GM12864 (cell line): ENCODE measurements at places on chromosomes 5 and 9.

GRCh38 chr5:168238463-168238862, 53.0 kb upstream of the WWC1 start:
- DNase-seq, result no peak

- DNase-seq, result no peak
These were observed 148.8 kb downstream of the GADD45G start for GRCh38 chr9:89753472-89754055.

GRCh38 chr5:102324714-102325113, 28.6 kb upstream of the SLCO4C1 start:
- no peak for DNase-seq

- no peak for DNase-seq
These were observed 523 bp downstream of the EPB41L4B start for GRCh38 chr9:109320331-109320741.

DNA sequence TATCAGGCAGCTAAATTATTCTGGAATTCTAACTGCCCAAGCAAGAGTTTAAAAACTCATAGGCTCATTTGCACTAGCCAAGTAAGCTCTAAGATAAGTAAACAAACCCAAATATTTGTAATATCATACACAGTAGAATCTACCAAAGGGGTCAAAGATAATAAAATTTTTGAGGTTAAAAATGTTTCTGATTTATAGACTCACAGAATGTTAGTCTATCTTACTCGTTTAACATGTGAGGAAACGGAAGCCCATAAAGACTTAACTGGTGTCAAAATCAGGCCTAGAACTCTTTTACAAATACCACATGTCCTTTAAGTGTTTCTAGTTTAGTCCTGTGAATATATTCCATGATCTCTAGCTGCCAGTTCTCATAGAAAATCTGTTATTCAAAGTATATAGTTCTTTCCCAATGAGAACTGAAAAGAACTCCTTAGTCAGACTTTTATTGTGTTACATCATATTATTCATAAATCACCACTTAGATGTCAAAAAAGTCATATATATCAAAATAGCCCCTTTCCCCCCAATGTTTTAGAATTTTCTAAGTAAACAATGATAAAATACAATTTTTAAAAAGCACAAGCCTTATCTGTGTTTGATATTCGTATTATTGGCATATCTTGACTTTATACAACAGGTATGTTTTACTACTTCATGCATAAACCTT, 13.9 kb downstream of the RAB14 start:
- DNase-seq, result no peak

- no peak for DNase-seq
These were observed 165.3 kb upstream of the GAS1 start for GRCh38 chr9:87112656-87113055.

GRCh38 chr5:142527664-142528295, 158.1 kb downstream of the FGF1 start:
- no peak for DNase-seq

- DNase-seq, result no peak
These were observed 374.1 kb downstream of the DEPDC1B start for GRCh38 chr5:60325870-60326269.

GRCh38 chr9:88988796-88989641, 2.2 kb upstream of the S1PR3 start:
- no peak for DNase-seq

DNA sequence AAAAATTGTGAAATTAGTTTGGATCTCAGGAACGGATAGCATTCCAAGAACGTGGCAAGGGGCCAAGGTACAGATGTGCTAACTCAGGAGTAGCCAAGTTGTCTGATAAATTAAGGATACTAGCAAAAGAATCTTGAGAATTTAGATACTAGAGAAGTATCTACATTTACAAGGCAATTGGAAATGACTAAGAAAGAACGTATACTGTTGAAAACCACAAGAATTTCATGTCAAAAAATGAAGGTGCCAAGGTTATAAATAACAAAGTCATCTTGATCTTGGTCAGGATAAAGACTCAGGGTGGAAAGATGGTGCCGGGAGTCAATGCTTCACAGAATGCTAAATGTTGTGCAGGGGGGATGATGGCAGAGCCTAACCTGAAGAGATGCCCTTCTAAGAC, 19.2 kb downstream of the CAPSL start:
- no peak for DNase-seq

GRCh38 chr5:54558362-54558761, 40.8 kb downstream of the SNX18 start:
- no peak for DNase-seq

GRCh38 chr5:132487095-132487428, 3.5 kb downstream of the IRF1 start:
- DNase-seq, result no peak

DNA sequence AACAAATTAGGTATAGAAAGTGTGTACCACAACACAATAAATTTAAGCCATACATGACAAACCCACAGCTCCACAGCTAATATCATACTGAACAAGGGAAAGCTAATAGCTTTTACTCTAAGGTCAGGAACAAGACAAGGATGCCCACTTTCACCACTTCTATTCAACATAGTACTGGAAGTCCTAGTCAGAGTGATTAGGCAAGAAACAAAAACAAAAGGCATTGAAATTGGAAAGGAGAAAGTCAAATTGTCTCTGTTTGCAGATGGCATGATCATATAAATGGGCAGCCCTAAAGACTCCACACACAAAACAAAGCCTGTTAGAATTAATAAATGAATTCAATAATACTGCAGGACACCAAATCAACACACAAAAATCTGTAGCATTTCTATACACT, 548.8 kb downstream of the CTNND2 start:
- DNase-seq, result no peak
